GM12878 (cell line): ENCODE measurements at places on chromosomes 6 and 20. TPM values are rescaled to one million over a fixed set of nuclear protein-coding genes. Genes with fewer than 3 reads are reported as not detected.

- no peak for DNase-seq
Measured at GRCh38 chr6:169589699-169590257, 112.1 kb downstream of the WDR27 start.

DNA sequence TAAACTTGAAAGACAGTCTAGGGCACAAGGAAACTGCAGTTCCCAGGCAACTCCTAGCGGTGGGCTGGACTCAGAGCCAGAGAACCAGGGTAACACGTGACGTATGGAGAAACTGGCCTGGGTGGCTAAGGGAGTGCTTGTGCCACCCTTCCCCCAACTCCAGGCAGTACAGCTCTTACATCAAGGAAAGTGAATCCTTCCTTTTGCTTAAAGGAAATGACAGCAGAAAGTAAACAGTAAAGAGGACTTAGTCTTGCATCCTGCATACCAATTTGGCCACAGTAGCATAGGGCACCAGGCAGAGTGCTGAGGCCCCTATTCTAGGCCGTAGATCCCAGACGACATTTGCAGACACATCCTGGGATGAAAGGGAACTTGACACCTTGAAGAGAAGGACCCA, 322.8 kb downstream of the CD109 start:
- no peak for DNase-seq

DNA sequence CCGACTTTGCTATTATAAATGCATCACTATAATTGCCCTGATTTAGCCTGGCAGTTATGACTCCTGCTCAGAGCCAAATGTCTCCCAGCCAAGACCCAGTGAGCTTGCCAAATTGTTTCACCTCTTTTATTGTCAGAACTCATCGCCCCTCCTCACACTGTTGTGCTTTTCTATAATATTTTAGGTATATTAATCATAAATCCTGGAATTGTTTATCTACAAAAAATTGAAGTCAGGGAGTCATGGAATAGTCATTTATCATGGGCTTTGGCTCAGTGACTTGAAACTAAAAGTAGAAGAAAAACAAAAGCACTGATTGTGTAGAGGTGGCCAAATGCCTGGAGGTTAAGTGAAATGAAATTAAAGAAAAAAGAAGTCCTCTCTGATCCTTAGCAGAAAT, 85.6 kb downstream of the PFDN4 start:
- DNase-seq = no peak

The ELOVL4 gene
- total RNA-seq = 0.08 TPM in 1 of 2 replicates, not detected in the other

The CDH4 gene
- total RNA-seq = not detected in 2 replicates

The GGTLC1 gene
- not detected in 2 replicates for total RNA-seq

The SLC44A4 gene
- total RNA-seq = 0.18 and 0.56 TPM in 2 replicates
